ENCODE measurements at places on chromosomes 11 and 22. TPM values are rescaled to one million over a fixed set of nuclear protein-coding genes. Genes with fewer than 3 reads are reported as not detected.

FOLH1 gene
- not detected for total RNA-seq

ABTB2 gene
- 1.7 TPM for total RNA-seq

ST14 gene
- not detected for total RNA-seq

ZP1 gene
- total RNA-seq, result not detected

MUC15 gene
- total RNA-seq, result 0.25 TPM

C22orf31 gene
- not detected for total RNA-seq

GRCh38 chr11:23554002-23554401 lies 693.7 kb upstream of the CCDC179 start:
- no peak for DNase-seq

- no peak for DNase-seq
These were observed 118.9 kb upstream of the NECTIN1 start for GRCh38 chr11:119847853-119848252.

DNA sequence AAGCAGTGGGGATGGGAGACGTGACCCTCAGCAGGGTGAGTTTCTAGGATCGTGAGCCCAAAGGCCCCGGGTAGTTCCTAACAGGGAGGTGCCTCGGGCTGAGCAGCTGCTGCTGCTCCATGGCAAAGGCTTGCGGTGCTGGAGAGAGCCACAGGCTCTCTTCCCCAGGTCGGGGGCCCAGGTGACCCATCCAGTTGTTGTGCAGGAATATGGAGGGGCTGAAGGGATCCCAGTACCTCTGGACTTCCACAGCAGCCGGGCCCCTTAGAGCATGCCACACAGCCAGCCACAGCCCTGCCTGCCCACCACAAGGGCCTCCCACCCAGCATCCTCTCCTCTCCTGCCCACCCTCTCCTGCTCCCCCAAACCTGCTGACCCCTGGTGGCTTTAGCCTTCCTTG lies 49.3 kb downstream of the BUD13 start:
- no peak for DNase-seq

- no peak for DNase-seq
These were observed 67.7 kb upstream of the PICALM start for GRCh38 chr11:86136538-86136937.

- DNase-seq, result no peak
These were observed 295.2 kb downstream of the GUCY1A2 start for GRCh38 chr11:106723071-106723470.

- no peak for DNase-seq
These were observed 104.4 kb downstream of the TRIM51G start for GRCh38 chr11:48879256-48879655.

DNA sequence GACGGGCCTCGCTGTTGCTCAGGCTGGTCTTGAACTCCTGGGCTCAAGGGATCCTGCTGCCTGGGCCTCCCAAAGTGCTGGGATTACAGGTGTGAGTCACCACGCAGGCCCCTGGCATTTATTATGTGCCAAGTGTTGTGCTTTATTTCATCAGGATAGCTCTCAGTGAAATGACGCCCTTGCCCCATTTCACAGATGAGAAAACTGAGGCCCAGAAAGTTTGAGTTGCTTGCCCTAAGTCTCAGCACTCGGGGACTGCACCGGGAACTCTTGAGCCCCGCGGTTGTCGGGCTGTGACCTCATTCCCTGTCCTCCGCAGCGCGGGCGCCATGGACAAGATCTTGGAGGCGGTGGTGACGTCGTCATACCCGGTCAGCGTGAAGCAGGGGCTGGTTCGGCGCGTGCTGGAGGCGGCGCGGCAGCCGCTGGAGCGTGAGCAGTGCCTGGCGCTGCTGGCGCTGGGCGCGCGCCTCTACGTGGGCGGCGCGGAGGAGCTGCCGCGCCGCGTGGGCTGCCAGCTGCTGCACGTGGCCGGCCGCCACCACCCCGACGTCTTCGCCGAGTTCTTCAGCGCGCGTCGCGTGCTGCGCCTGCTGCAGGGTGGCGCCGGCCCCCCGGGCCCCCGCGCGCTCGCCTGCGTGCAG lies 7.3 kb downstream of the USP35 start:
- DNase-seq, result no peak

DNA sequence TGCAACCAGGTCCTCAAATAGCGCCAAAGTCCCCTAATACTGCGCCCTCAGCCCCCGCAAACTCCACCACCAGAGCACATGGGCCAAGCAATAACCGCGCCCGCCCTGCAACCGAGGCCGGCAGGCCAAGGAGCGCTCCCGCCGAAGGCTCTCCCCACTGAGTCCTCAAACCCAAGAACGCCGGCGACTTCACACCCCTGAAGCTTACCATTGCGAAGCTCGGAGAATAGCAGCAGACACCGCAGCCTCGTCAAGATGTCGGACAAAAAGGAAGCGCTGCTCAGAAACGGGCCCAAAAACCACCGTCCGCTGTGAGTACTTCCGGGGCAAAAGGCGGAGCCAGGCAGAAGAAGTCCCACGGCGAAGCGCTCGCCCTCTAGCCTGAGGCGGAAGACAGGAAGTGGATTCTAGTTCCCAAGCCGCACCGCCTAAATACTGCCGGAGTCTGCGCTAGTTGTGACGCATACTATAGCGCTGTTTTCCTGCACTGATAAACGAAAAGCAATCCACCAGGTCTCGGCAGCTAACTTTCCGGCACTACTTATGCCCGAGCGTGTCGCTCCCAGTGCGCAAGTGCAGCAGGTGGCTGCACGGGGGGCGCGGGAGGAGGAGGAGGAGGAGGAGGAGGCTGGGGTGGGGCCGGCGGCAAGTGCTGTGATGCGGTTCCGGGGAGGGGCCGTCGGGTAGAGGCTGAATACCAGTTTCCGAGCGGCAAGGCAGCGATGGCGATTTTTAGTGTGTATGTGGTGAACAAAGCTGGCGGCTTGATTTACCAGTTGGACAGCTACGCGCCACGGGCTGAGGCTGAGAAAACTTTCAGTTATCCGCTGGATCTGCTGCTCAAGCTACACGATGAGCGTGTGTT lies at the start of the genes RPS25 and TRAPPC4:
Gene RPS25 (minus strand): TSS at position 270 of the 865 bp plus-strand sequence. CDS start 59 bp downstream, at position 211.
Gene TRAPPC4 (plus strand): TSS at position 693 of the 865 bp plus-strand sequence. CDS start 30 bp downstream, at position 723.
- DNase-seq, result peak; percentile 96

GRCh38 chr11:130871616-130872015 lies 44.7 kb downstream of the SNX19 start:
- DNase-seq, result no peak

DNA sequence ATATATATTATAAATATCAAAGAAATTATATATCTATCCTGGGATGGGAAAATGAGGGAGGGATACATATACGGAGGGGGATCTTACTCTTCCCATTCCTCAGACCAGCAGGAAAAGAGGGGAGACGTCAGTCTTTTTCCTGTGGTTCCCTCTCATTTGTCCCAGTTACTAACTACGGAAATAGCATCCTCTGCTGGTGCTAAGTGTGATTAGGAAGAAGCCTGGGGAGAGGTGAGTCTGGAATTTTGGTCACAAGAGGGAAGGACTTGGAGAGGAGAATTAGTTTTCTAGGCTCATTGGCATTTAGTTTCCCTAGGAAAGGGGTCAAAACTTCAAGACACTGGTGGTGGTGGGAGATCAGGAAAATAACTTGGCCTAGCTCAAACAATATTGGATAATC lies 11.6 kb downstream of the MED19 start:
- no peak for DNase-seq

DNA sequence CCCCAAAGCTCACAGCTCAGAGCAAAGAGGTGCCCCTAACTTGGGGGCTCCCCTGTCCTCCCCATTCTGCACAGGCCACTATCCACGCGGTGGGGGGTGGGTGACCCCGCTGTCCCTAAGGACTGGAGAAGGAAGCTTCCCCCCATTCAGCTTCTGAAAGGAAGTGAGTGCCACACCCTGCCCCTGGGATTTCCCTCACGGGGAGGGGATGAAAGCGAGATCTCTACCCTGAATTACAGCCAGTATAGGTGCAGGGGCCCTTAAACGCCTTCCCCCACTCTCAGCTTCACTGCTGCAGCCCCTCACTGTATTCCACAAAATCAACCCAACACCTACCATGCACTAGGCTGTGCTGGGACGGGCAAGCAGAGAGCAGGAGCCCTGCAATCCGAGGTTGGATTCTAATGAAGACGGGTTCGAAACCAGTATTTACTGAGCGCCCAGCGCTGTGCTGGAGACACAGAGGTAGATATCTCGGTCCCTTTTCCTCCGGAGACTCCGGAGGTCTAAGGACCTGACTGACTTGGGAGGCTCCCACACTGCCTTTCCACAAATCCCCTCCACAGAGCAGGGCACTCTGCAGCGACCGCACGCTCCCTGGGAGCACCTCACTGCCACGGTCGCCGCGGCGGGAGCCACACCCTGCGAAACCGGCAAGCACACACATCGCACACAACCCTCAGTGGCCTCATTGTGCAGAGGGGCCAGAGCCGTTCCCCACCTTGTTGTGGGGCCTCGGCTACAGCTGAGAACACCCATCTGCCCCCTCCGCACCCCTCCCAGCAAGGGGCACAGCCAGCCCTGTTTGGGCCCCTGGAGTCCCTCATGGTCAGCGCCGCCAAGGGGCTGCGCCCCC lies 1.8 kb downstream of the AHNAK start:
- peak; percentile 22 for DNase-seq

DNA sequence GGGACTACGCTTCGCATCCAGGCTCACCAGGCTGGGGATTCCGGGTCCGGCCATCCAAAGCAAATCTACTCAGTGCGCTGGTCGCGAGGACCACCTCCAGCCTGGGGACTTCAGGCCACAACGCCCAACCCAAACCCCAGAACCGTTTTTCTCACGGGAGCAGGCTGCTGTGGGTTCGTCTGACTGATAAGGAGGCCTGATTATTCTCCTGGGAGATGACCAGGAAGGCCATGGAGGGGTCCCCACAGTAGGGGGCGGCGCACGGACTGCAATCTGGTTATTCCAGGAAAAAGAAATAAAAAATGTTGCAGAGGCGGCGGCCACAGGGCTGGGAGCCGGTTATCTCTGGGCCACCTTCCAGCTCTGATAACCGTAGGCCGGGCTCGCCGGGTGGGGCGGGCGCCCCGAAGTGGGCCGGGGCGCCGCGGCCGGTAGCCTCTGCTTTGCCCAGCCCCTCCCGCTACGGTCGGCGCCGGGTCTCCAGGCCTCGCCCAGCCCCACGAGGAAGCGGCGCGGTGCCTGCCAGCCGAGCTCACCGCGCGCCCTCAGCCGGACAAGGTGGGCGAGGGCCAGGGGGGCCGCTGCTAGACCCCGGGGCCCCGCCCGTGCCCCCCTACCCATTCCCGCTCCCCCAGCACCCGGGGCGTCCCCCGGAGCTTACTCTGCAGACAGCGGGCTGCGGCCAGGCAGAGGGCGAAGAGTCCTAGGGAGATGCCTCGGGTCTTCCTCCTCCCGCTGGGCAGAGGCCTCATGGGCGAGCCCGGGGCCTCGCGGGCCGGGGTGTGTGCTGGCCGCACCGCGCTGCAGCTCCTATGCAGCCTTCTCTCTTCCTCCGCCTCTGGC lies 446 bp downstream of the VSTM5 start:
- DNase-seq, result peak; percentile 15

DNA sequence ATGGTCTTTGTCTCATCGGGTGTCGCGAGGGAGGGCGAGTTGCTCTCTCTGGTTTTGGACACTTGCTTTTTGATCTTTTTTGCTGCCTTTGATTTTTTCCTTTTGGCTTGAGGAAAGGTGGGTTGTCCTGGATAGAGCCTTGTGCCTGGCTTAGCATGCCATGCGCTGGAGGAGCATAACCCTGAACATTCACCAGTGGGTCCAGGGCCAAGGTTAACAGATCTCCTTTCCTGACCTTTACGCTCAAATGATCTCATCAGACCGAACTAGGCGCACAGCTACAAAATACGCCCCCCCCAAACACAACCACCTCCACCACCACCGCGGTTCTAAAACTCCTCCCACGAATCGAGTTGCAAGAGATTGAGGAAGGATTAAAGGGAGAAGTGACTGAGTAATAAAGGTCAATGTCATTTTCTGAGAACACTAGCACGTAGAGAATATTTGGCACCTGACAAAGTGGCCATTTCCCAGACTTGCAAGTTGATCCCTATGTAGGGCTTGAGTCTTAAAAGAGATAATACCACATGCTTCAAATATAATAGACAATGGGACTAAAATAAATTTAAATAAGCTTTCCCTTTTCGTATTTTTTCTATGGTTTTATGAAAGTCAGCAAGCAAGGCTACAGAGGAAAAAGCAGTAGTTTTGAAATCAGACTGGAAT lies 48.7 kb upstream of the CADM1 start:
- no peak for DNase-seq

DNA sequence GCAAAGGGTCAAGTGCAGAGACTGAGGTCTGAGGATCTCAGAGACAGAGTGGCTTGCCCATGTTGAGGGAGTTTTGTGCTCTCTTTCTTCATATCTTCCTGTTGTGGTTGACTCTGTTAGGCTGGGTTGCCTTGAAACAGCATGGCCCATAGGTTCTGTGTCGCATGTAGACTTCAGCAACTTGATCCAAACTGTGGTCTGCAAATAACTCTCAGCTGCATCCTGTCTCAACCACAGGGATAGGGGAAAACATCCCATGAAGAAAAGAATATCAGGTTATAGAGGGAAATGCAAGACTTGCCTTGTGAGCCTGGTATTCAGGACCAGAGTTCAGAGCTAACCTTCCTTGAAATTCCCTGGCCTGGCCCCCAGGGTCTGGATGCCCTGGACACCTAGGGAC lies 69.4 kb downstream of the FLI1 start:
- DNase-seq, result no peak

GRCh38 chr11:118339281-118339961 lies 3.1 kb downstream of the CD3D start:
- no peak for DNase-seq

DNA sequence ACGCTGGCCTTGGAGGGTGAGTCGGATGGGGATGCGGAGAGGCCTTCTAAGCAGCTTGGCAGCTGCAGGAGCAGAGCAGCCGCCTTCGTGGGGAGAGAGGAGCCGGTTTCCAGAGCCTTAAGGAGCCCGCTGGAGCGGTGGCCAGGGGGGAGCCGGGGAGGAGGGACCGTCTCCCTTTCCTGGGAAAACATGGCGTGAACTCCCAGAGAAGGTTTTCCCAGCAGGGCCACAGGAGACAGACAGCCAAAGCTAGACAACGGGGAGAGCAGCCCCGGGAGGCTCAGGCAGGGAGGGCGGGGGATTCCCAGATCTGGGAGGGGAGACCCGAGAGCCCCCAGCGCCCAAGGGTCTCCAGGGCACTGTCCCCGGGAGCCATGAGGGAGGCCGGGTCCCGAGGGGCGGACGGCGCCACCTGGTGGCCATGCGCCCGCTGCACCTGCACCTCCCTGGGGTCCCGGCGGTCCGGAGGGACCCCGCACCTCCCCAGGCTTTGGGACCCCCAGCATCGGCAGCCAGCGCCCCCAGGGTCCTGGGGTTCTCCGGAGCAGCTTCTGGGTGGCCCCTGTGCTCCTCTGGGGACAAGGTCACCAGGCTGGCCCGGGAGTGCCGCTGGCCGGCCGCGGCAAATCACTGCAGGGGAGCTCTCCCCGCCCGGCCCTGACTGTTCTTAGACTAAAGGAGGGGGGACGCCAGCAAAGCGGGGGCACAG lies 2.4 kb upstream of the SYT8 start:
- peak; percentile 5 for DNase-seq

DNA sequence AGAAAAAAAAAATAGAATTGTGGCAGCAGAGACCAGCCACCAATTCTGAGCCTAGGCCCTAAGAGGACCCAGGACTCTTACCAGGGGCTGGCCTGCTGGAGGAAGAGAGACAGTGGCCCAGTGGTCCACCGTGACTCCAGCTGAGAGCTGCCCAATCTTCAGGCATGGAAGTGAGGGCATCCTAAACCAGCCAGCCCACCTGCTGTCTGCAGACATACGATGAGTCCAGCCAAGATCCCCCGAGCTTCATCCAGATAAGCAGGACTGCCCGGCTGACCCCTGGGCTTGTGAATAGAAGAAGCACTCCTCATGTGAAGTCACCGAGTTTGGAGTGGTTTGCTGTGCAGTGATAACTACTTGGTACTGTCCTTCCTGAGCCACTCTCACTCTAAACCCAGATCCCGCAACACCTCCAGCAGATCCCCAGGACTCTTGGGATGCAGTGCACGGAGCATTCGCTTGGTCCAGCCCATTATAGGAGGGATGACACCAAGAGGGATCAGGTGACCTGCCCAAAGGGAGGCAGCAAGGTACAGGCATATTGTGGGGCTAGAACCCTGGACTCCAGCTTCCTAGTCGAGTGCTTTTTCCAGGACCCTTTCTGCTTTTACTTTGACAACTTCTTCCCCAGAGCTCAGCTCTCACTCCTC lies 41.7 kb upstream of the FGF3 start:
- no peak for DNase-seq

All from fibroblast of the aortic adventitia (primary cell).